T follicular helper cell (primary cell): ENCODE measurements at places on chromosomes 7 and 10.
A peak's percentile ranks its signal among the peaks of the same experiment; 100 is the strongest.

- peak; percentile 7 for DNase-seq
Measured at GRCh38 chr10:79904671-79905321, 44.1 kb downstream of the SFTPD start.

DNA sequence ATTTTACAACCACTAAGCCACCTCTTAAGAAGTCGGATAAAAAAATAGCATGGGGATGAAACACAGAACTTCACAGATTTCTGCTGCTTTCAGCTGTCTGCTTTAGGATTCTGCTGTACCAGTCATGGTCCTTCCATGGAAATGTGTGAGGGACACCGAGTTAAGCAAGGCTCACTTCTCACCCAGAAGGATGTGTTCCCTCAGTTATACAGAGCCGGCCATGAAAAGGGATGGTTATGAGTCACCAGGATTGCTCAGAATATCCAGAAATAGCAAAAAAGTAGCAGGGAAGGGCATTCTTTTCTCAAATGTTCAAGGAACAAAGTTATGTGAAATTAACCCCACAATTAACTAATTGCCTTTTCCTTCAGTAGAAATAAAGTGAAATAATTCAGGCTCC, 124.4 kb downstream of the AMPH start:
- no peak for DNase-seq

DNA sequence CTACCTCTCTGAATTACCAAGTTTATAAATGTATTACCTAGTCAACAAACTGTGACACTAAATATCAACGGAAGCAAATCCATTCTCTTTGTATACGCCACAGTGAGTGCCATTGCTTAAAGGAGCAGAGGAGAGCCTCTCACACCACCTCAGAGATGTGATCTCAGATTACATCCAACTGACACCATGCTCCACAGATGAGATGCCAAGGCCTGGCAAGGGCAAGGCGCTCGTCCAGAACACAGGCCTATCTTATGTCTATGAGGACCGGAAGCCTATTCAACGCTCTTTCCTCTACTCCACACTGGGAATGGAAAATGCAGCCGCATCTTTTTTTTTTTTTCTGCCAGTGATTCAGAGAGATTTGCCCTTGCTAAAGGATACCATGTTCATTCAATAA, 11.4 kb downstream of the PDIA4 start:
- DNase-seq: no peak

GRCh38 chr10:2966134-2966533, 101.2 kb upstream of the PFKP start:
- DNase-seq: no peak

GRCh38 chr10:100482181-100482833, 19.5 kb downstream of the WNT8B start:
- DNase-seq: peak; percentile 47

GRCh38 chr7:70459546-70459945, 672.4 kb upstream of the GALNT17 start:
- no peak for DNase-seq

GRCh38 chr10:47244560-47245500, 55.2 kb upstream of the GDF10 start:
- DNase-seq: no peak

DNA sequence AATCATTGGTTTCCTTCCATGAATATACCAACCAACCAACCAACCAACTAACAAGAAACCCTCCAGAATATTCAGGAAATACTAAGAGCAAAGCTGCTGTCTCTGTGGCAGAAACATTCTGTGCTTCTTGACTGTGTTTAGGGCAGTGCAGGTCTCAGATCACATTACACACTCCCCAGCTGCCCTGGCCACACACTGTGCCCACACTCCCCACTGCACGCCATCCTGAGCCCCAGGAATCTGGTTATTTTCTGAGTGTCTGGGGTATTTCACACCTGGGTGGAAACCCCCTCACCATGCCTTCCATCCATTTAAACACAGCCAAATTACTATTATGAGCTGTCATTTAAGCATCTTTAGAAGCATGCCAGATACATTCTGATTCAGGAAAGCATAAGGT, 183.7 kb upstream of the ANK3 start:
- no peak for DNase-seq

DNA sequence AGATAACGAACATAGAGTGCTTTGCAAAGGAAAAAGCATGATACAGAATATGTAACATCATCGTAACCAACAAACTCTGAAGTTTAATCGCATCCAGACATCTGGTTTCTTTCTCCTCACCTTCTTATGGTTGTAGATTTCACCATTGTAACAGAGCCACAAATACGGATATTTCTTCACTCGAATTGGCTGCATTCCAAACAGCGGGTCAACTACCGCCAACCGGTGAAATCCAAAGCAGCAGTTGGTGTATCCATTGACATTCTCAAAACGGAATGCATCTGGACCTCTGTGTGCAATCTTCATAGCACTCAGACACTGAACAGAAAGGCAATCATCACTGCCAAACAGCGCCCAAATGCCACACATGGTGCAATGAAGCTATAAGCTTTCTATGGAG, 3.4 kb downstream of the ASNS start:
- DNase-seq: no peak

GRCh38 chr10:16987976-16988610, 141.5 kb downstream of the CUBN start:
- DNase-seq: no peak

DNA sequence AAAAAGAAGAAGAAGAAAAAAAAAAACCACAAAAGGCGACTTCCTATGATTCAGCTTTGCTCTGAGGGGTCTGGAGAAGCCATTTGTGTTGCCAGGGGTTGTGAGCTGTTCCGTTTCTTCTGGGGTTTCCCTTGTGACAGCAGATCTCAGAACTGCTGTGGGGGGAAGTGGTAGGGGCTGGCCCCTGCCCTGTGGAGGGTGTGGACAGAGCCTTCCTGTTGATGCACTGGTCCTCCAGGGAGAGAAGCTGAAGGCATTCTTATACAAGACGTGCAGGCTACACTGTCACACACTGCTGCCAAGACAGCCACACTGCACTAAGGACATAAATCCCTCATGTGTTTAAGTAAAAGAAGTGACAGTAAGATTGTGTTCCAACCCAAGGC, 17.3 kb upstream of the CSGALNACT2 start:
- DNase-seq: no peak

DNA sequence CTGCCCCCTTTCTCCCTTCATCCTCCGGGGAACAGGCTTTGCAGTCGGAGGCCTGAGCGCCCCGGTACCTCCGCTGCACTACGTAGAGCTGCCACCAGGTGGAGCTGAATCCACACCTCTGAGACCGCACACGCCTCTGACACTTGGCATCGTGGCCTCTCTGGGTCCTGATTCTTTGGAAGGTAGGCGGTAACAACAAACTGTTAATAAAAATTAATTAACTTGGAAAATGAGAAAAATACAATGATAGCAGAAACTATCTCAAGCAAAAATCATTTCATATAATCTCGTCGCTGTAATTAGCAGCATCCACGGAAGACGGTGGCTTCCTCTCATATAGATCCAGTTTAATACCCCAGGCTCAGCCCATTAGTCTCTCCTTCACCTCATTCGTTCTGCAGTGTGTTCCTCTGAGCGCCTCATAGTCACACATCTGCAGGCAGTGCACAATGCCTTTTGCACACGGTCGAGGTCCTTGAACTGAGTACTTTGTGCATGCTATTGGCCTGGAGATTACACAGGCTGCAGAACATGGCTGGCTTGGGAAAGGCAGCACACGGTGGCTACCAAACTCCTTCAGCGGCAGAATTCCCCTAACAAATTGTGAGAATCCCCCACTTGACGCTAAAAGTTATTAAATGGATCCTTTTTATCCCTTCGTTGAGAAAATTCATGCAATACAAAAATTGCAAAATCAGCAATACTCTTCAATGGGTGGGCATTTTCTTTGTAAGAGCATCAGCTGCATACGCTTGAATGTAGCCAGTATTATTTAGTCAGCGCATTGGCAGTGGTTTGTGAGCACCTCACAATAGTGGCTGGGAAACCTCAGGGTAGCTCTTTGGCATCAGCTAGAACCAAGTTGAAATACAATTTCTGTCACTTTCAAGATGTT, 18.7 kb downstream of the OR9A2 start:
- peak; percentile 60 for DNase-seq

DNA sequence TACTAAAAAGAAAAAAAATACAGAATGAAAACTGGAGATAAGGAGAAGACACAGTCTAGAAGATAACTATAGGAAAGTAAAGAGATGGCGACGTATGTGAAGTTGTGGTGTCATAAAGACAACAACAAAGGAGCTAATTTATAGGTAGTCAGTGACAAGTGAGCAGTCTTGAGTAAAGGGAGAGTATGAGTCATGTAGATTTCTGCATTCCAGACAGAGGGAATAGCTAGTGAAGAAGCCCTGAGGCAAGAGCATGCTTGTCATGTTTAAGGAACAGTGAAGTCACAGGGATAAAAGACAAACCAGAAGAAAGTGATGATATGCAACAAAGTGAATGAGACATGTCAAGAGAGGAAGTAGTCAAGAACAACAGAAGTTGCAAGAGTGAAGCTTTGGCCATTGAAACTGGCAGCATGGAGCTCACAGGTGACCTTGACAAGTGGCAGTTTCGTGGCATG, 2.3 kb upstream of the MIOS start:
- no peak for DNase-seq

DNA sequence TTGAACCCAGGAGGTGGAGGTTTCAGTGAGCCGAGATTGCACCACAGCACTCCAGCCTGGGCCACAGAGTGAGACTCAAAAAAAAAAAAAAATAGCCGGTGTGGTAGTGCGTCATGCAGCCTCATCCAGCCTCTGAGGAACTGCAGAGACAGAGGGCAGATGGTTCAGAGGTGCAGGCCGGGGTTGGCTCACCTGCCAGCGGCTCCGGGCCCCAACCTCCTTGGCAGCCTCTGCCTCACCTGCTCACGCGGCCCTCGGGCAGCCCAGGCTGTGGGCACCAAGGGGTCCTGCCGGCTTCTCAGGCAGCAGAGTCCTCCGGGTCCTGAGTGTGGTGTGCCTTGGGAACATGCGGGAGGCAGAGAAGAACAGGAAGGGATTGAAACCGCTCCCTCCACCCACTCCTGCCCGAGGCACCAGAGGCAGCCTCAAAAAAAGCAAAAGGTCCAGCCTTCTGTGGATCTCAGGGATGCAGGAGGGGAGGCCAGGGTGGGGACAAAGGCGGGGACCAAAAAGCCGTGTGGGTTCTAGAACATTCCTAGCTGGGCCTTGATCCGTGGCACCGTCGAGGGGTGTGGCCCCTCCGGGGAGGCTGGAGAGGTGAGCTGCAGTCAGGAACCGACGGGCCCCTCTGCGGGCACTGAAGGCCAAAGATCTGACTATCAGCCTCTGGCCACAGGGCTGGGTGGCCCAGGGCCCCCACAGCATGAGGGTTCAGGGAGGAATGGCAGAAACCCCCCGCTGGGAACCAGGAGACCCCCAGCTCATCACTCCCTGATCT, 55.4 kb upstream of the DNAJB6 start:
- DNase-seq: no peak

DNA sequence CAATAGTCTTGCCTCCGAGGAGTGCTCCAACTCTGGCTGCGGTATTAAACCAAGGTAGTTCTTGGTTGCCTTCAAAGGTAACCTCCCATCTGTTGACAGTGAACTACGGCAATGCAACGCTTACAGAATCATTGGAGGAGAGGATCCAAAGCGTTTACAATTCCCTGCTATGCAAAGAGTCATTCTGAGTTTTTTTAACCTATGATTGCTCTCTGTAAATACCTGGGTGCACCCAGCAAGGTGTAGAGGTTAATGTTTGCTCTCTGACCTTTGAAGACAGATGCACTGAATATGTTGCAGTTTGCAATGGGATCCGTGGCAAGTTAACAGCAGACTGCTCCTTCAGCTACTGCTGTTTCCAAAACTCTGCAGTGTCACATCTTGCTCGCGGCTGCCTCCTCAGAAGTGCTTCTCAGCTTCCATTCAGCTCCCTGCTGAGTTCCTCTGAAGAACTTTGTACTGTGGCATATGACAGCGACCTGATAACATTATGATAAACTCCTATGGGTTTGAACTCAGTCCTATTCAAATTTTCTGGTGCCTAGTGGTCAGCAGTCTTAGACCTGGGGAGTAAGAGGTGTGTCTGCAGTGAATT, 29.0 kb downstream of the KIAA1217 start:
- DNase-seq: no peak

GRCh38 chr7:22397981-22398380, 41.0 kb upstream of the RAPGEF5 start:
- DNase-seq: no peak

DNA sequence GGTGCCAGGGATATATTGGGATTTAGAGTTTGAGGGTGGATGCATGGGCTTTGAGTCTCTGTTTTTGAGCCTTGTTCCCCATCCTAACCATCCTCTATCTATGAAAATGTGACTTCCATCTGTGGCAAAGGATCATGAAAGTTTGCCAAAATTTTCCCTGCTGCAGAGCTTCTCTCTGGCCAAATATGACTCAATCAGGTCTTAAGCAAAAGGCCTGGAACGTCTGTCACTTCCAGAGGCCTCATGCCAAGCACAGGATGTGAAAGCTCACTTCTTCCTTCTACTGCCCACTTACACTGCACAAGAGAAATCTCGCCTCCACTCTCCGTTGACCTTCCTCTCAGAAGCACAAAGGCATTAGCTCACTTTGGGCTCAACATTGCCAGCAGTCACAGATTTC, 696.9 kb upstream of the NRP1 start:
- DNase-seq: no peak

GRCh38 chr7:156318426-156318825, 322.1 kb upstream of the RNF32 start:
- DNase-seq: no peak

DNA sequence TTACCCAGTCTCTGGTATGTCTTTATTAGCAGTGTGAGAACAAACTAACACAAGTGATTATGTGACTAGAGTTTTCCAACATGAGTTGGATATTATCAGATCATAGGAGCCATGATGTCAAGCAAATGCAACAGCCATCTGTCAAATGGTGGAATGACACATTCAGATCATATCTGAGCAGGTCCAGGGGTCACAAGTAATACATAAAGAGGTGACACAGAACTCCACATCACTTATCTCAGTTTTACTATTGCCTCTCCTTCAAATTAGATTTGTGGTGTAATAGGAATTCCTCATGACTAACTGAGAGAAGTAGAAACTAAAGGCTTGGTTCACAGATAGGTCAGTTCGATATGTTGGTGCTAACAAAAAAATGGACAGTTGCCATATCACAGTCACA, 12.2 kb upstream of the SAMD9L start:
- DNase-seq: no peak

DNA sequence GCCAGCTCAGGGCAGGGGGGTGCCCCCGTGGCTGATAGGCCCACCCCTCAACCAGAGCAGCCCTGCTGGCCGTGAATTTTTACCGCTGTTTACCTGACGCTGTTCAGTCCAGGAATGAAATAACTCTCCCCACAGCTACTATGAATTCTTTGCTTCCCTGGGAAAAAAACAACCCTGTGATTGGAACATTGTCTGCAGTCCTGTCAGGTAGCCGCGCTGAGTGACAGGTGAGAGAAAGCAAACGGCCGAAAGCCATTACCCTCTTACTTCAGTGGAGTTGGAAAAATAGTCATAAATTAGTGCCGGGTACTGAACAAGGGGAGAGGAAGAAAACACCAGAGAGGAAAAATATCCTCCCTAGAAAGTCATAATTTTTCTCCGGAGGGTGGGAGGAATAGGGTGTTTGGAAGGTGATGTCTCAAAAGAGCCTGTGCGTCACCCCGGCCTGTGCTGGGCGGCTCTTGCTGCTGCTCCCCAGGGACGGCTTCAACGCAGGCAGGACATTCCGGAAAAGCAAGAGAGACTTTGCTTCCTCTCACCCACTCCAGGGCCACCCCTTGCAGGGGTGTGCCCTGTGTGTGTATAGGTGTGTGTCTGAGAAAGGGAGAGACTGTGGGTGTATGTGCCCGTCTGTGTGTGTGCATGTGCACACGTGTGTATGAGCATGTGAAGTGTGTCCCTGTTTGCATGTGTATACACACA, 69.0 kb downstream of the CDH23 start:
- no peak for DNase-seq

- no peak for DNase-seq
Measured at GRCh38 chr10:112490545-112490944, 43.5 kb downstream of the VTI1A start.
